ENCODE measurements at places on chromosomes 13 and 19.

- DNase-seq: no peak
Observed at GRCh38 chr13:113145496-113145895, 13.0 kb upstream of the PROZ start.

DNA sequence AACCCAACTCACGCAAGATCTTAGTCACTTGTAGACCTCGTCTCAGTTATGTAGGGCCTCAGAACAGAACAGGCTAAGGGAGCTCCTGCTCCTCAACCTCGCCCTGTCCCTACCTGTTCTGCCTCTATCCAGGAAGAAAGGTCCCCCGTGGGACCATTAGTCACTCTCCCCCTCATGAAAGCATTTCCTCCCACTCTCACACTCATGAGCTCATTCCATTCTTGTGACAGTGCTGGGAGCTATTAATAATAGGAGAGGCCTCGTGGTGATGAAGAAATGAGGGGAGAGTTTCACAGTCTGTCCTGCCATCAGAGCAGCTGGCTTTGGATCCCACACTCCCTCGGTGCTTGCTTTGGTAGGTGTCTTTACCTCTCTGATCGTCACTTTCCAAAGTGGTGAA is 10.2 kb downstream of the PPP2R1A start:
- DNase-seq: no peak

GRCh38 chr19:48340995-48341394 is 15.6 kb downstream of the EMP3 start:
- no peak for DNase-seq

- no peak for DNase-seq
Observed at GRCh38 chr13:44870456-44870929, 118.8 kb downstream of the NUFIP1 start.

GRCh38 chr19:48206397-48207093 is 36.1 kb downstream of the ZSWIM9 start:
- no peak for DNase-seq

DNA sequence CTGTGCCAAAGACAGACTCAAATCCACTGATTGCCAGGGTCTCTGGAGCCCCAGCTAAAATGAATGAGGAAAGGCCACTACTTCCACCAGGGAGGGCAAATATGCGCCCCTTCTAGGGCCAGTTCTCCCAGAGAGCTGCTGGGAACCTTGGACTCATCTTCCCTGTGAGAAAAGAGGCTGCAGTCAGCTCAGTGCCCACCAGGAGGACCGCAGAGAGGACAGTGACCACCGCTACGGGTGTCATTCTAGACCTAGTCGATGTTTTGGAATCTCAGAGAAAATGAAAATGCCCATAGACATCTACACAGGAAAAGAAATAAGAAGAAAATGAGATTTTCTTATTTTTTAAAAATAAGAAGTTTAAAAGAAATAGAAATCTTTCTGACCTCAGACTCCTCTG is 235.1 kb downstream of the UQCRFS1 start:
- no peak for DNase-seq

GRCh38 chr19:33290082-33290815 is 12.1 kb downstream of the CEBPA start:
- DNase-seq: no peak
